ENCODE measurements at places on chromosomes 7 and 10.

- no peak for DNase-seq
Observed at GRCh38 chr10:661597-662222, 27.8 kb downstream of the DIP2C start.

DNA sequence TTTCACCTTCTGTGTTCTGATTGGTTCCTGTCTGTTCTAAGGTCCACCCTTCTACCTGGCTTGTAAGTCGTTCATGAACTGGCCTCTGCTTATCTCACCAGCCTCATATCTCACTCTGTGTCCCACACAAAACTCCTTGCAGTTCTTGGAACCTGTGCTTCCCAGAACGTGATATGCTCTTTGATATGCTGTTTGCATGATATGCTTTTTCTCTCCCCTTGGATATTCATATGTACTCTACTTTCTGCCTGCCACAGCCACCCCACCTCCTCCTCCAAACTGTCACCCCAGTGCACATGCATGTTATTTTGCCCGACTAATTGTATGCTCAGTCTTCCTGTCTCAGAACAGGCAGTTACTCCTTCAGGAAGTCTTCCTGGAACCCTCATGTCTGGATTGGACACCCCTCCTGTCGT, 1.9 kb upstream of the ITPRIP start:
- no peak for DNase-seq

- no peak for DNase-seq
Observed at GRCh38 chr10:66940965-66941364, 15.1 kb downstream of the LRRTM3 start.

GRCh38 chr10:129319934-129320333, 147.1 kb upstream of the MGMT start:
- DNase-seq: no peak

DNA sequence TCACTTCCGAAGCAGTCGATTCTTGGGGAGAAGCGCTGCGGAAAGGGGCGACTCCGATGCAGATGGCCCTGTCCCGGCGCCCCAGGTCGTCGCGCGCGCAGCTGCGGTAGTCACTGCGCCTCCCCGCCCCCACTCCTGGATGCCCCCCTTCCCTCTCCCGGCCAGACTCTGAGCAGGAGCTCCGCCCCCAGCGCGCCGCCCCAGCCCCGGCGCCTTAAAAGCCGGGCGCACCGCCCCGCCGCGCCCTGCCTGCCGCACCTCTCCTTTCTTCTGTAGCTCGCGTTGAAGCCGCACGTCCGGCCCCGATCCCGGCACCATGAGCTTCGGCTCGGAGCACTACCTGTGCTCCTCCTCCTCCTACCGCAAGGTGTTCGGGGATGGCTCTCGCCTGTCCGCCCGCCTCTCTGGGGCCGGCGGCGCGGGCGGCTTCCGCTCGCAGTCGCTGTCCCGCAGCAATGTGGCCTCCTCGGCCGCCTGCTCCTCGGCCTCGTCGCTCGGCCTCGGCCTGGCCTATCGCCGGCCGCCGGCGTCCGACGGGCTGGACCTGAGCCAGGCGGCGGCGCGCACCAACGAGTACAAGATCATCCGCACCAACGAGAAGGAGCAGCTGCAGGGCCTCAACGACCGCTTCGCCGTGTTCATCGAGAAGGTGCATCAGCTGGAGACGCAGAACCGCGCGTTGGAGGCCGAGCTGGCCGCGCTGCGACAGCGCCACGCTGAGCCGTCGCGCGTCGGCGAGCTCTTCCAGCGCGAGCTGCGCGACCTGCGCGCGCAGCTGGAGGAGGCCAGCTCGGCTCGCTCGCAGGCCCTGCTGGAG, at the start of gene INA:
TSS of gene INA (plus strand) at position 243 of the 817 bp plus-strand sequence. CDS start at position 317, 74 bp downstream.
- no peak for DNase-seq

- no peak for DNase-seq
Observed at GRCh38 chr10:7380704-7381241, 30.1 kb downstream of the SFMBT2 start.

GRCh38 chr7:93927585-93927984, 6.0 kb downstream of the GNG11 start:
- DNase-seq: no peak

- no peak for DNase-seq
Observed at GRCh38 chr7:12623223-12623622, 52.7 kb downstream of the SCIN start.

DNA sequence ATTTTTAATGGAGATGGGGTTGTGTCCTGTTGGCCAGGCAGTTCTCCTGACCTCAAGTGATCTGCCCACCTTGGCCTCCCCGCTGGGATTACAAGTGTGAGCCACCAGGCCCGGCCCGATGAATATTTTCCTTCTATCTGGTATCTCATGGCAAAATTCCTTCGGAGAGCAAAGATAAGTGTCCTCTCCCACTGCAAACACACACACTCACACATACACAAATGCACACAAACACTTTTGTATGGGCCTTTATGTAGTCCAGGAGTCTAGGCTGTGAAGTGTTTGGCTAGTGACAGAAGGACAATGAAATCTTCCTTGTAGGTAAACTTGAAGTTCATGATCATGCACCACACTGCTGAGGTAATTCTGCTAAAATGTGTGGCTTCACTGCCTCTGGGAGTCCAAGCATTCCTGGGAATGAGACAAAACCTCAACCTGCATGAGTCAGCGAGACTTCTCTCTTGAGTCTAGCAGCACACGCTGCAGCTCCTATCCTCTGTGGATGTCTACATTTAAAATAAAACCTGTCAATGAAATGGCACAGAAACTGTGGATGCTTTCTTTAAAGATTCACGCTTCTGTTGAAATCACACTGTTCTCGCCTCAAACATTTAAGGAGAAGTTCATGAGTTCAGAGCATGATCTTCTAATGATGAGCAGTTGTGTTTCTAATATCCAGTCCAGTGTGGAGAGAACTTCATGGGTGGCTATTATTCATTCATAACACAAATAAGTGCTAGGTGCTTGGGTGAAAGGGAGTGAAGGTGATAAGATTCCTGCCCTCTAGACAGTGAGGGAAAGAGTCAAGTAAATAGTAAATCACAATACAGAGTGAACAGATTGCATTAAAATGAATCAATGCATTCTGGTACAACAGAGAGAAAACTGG, 96.5 kb downstream of the NRP1 start:
- no peak for DNase-seq

DNA sequence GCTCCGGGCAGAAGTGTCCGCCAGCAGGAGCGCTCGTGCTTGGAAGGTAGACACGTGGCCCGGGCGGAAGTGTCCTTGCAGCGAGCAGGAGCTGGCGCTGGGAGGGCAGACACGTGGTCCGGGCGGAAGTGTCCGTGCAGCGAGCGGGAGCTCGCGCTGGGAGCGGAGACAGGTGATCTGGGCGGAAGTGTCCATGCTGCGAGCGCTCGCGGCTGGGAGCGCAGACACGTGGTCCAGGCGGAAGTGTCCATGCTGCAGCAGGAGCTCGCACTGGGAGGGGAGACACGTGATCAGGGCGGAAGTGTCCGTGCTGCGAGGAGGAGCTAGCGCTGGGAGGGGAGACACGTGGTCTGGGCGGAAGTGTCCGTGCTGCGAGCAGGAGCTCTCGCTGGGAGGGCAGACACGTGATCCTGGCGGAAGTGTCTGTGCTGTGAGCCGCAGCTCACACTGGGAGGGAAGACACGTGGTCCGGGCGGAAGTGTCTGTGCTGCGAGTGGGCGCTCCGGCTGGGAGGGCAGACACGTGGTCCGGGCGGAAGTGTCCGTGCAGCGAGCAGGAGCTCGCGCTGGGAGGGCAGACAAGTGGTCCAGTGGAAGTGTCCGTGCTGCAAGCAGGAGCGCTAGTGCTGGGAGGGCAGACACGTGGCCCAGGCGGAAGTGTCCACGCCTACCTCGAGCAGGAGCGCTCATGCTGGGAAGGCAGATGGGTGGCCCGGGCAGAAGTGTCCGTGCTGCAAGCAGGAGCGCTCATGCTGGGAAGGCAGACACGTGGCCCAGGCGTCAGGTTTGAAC, 41.1 kb upstream of the PRKAR1B start:
- DNase-seq: peak; percentile 47

DNA sequence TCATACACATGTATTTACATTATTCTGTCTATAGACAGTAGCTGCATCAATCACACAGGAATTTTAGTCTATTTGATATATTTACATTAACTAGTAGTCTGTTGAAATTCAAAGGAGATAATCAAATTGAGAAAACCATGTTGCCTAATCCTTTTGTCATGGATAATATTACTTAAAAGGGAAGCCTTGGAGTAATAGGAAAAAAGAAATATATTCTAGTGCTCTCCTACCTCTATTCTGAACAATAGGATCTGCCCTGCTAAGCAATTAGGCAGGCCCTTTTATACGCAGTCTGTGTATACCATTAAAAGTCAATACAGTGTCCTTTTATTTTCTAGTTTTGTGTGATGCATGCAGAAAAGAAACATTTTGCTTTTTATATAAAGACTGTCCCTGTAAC, 24.5 kb downstream of the UMAD1 start:
- no peak for DNase-seq

GRCh38 chr10:5446390-5446926, 34.1 kb downstream of the NET1 start:
- peak; percentile 79 for DNase-seq

- DNase-seq: no peak
Observed at GRCh38 chr7:24158975-24159374, 125.0 kb upstream of the NPY start.

DNA sequence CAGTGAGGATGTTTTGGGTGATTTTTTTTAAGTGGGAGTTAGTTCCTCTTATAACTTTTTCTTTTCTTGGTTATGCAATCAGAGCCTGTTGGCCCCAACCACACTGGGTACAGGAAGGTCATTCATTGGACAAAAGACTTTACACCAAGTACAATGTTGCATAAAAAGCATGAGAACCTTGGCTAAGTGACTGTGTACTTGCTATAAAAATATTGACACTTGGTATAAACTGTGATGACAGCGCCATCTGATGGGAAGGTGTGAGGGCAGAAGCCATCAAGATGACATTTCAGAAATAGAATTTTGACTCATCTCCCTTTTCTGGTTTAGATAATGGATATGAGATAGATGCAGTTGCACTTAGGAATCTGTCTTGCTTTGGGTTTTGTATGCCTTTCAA, 126.4 kb upstream of the CCDC6 start:
- DNase-seq: peak; percentile 17

DNA sequence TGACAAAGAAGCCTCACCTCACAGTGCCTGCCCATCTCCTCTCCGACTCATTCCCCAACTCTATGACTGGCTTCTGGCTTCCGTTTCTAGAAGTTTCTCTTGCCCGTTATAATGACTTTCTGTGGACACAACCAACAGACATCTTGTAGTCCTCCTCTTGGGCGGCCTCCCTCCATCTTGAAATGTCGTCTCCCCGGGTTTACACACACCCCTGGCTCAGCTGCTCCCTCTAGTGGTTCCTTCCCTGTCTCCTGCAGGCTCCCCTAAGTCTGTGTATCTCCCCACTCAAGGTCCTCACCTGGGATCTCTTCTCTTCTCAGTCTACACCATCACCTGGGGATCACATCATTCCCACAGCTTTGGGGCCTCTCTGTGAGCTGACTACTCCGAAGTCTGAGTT, 123.4 kb upstream of the NEBL start:
- no peak for DNase-seq

DNA sequence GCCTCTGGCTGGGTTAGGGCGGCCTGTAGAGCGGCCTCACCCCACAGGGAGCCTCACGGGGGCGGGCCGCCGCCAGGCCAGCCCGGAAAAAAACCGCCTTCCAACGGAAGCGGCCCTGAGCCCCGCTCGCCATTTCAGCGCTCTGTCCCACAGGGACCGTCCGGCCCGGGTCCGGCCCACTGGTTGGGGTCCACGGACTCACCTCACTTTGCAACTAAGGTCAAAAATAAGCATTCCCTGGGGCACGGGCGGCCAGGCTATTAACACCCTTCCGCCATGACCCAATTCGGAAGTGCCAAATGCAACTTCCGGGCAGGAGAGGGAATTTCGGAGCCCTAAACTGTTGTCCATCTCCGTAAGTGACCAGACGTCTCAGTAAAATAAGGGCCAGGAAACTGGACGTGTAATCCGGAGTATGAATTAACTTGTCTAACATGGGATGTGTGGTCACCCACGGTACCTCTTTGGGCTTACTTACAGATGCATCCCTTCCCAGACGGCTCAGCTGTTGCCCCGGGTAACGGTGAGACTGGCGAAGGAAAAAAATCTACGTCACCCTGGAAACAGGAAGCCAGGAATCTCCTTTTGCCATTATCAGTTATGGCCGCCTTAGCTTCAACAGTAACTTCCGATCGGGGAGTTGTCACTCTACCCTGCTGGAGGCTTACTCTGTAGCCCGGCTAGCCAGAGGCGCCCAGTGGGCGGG, at the start of gene BBIP1:
TSS of gene BBIP1 (minus strand) at position 538 of the 706 bp plus-strand sequence. CDS start 1,023 bp downstream, outside the sequence.
- DNase-seq: no peak

DNA sequence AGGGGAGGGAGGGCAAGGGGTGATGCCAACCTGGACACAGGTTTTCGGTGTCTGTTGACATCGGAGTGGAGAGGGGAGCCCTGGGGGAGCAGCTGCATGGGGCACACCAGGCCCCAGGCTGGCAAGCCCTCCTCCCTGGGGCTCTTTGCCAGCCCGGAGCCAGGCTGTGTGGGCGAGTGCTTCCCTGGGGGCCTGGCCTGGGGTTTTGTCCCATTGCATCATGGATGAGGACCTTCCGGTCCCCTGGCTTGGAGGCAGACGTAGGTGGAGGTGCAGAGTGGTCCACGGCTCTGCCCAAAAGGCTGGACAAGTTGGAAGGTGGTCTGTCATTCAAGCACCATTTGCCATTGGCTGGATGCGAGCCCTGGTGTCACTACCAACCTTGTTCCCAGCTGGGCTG, 34.8 kb downstream of the ZMIZ1 start:
- no peak for DNase-seq

- no peak for DNase-seq
Observed at GRCh38 chr7:116180302-116180701, 30.0 kb upstream of the TES start.

GRCh38 chr7:105205592-105206237, 183.0 kb downstream of the SRPK2 start:
- DNase-seq: peak; percentile 13

DNA sequence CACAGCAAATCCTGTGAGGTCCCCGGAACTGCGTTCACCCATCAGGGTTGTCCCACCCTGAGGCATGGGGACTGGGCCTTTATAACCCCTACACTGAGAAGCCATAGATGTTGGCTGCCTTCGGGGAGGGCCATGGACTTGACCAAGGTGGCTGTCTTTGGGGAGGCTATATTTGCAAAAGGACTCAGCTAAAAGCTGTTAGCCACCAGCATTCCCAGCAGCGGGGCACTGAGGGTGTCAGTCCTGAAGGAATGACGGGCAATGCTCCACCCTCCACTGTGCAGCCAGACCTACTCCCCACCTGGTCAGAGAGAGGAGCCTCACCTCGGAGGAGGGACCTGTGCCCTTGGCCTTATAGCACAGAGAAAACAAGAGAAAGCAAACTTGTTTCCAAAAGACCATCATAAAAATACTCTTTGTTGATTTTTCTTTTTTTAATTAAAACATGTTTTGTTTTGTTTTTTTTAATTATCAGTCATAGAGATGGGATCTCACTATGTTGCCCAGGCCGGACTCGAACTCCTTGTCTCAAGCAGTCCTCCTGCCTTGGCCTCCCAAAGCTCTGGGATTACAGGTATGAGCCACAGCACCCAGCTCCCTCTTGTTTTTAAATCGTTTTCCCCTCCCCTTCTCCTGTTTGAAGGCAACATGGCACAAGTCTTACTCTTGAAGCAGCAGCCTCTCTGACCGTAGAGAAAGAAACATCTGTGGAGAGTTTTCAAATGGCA, 26.7 kb upstream of the CUX1 start:
- DNase-seq: no peak

- DNase-seq: no peak
Observed at GRCh38 chr10:132145002-132145401, 41.7 kb upstream of the DPYSL4 start.

Data from stimulated activated CD4-positive, alpha-beta T cell treated with anti-CD3 and anti-CD28 coated beads, TNF-alpha, amount 100 ng/mL, for 24 hours (primary cell).